Left ventricle myocardium inferior (tissue), 1 donor: ENCODE measurements at places on chromosomes 16 and 17.

DNA sequence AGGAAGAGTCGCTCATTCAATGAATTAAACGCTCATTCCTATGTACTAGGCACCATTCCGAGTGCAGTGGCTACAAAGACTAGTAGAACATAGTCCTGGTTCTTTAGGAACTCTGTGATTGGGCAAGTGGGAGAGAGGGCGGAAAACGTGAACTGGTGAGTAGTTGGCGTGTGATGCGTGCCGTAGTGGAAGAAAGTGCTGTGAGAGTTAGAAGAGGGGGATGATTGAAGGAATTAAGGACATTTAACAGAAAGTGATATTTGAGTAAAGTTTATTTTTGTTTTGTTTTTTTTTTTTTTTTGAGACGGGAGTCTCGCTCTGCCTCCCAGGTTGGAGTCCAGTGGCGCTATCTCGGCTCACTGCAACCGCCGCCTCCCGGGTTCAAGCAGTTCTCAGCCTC is 7.9 kb upstream of the SLFN14 start:
- DNase-seq = no peak

DNA sequence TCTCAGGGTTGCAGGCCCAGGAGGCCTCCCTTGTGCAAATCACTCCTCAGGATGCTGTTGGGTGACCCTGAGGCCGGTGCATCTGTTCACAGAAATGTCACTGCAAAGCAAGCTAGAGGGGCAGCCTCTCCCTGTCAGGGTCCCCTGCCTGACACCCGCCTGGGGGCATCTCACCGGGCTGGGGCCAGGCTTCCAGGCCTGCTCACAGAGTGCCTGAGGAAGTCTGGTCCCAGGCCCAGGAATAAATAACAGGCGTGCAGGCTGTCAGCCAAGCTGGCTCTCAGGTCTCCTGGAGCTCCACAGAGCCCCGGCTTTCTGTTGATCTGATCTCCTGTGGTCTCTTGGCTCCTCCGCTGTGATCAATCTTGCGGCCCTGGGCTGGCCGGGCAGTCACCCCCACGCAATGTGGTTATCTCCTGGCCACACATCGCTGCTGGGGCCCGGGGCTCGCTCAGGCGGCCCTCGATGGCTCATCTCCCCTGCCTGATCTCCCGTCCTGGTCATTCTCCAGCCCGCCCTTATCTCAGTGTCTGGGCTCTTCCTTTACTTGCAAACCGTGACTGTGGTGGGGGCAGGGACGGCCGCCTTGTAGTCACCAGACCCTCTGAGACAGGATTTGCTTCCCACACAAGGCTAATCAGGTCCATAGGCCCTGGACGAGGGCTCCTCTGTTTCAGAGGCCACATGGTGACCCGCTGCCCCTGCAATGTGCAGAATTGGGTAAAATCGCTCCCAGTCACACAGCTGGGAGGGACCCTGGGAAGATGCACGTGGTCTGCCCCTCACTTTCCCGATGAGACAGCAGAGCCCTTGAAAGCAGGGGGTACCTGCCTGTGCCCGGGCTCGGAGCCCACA is 231.2 kb upstream of the GSE1 start:
- DNase-seq = no peak

DNA sequence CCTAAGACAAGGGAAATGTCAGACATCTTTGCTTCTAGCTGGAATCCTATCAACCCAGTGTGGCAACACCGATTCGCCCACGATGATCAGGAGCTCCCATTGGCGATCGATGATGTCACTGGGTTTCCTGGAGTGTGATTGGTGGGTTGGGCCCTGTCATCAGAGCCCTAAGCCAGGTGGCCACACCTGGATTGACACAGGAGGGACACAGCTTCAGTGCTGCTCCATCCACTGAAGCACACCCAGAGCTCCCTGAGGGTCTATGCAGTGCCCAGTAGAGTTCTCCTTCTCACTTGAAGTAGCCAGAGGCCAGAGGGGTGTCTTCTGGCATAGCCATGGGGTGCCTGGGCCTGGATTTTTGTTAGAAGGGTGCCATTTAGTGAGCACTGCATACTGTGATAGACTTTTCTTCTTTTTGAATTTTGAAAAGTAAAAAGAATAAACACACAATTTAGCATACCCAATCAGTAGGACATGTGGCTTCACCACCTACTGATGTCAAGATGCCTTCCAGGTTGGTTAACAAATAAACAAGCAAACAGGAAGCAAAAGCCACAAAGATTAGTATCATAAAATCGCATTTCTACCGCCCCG is 77.6 kb downstream of the CMIP start:
- no peak for DNase-seq

DNA sequence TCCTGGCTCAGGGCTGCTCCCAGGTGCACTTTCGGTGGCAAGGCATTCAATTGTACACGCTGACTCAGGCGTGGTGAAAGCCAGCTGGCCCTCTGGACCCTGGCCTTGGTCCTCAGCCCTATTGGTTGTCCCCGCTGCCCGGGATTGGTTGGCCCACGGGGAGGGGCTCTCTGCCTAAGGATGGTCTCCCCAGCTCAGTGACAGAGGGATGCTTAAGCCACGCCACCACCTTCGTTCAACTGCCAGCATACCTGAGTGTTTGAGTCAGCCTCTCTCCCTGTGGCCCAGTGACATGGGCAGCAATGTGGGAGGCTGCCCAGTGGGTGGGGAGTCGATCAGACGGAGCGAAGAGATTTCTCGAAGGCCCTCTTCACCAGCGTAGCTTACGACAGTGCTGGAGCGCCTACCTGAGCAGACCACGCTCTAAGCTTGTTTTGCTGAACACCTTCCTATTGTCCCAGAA is 30.3 kb downstream of the IRF8 start:
- no peak for DNase-seq

DNA sequence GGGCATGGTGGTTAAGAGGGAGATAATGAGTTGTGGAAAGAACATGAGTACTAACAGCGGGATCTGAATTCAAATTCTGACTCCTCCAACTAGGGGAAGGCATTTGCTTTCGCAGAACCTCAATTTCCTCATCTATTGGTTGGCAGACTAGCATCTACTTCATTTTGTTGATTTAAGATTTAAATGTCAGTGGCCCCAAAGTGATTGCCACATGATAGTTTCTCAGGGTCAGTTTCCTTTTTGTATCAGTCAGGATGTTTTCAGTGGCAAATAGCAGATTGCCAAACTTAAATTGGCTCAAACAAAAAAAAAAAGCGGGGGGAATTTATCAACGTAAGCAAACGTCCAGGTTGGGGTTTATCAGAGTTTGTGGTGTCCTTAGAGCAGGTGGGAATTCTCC is 25.1 kb upstream of the NOS2 start:
- no peak for DNase-seq

- DNase-seq = no peak
Measured at GRCh38 chr17:33416131-33416530, 123.0 kb upstream of the ASIC2 start.

DNA sequence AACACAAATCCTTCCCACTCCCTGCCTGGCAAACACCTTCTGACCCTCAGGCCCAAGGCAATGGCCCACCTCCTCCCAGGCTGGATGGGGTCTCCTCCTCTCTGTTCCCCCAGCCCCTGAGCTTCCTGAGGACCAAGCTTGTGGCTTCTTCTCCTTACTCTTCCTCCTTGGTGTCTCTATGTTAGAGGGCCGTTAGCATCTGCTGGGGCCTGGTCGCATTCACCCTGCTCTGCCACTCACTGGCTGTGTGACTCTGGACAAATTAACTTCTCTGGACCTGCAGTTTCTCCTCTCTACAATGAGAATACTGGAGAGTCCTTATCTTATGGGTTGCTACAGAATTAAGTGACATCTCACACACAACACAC is 725 bp upstream of the MT2A start:
- DNase-seq = no peak

DNA sequence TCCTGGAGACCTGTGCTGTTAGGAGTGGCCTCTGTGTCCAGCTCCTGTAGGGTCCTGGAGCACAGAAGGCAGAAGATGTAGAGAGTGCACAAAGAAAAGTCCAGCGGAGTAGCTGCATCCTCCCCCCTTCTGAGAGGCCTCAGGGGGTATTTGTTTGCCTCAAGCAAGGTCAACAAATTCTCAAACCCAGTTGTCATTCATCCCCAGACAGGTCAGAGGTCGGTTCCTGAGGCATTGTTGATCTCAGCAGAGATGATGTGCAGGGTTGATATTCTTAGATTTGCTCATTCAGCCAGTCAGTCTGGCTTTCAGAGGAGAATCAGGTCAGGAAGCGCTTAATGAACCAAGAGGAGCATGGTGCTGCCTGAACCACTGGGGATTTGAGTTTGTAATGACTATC is 8.3 kb upstream of the RBFOX1 start:
- no peak for DNase-seq

DNA sequence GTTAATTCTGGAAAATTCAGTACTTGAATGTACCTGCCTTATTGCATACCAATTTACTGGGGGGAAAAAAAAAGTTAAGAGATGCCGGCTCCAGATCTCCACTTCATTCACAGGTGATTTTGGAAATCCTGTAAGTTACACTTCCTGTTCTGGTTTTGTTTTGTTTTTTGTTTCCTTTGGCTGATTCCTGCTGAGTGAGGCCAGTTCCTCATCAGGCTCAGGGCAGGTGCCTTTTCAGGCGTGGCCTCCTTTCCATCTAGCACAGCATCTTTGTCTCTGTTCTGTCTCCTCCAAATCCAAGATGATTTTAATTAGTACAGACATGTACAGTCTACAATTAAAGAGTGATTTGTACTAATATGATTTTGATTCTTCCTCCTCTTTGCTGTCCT is 19.2 kb downstream of the CYB561 start:
- no peak for DNase-seq

- no peak for DNase-seq
Measured at GRCh38 chr16:79449900-79450299, 150.6 kb downstream of the MAF start.

DNA sequence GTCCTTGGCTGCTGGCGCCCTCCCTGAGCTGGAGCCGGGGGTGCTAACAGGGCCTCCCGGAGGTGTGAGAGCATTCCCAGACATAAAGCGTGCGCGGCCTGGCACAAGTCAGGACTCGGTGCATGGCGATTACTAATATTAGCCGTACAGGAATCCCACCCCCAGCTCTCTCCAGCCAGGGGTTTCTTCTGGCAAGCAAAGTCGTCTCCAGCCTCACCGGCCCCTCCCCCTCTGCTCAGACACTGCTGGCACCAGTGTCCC is 5.0 kb downstream of the CASKIN1 start:
- DNase-seq = no peak

GRCh38 chr17:4497101-4497824 is 1.4 kb upstream of the SPNS2 start:
- DNase-seq = no peak

GRCh38 chr16:1884889-1885288 is 12.9 kb upstream of the MEIOB start:
- DNase-seq = no peak

GRCh38 chr17:17514993-17515933 is 19.1 kb upstream of the RASD1 start:
- no peak for DNase-seq

- no peak for DNase-seq
Measured at GRCh38 chr17:63546308-63547082, 3.8 kb upstream of the DCAF7 start.

DNA sequence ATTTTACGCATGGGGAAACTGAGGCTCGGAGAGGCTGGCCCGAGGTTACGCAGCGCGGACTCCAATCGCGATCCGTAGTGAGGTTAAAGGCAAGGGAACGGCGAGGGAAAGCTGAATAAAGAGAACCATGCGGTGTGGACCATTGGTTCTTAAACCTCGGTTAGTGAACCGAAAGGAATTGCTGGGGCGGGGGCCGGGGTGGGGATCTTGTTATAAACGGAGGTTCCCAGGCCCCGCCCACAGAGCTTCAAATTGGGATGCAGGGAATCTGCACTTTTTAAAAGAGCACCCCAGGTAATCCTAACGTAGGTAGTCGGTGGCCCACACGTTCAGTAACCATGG is 524 bp downstream of the IQCK start:
- DNase-seq = no peak

GRCh38 chr16:56413381-56413780 is 12.0 kb downstream of the AMFR start:
- DNase-seq = no peak
